NCI-H1092 (cell line): ENCODE measurements at places on chromosomes 4 and X.

DNA sequence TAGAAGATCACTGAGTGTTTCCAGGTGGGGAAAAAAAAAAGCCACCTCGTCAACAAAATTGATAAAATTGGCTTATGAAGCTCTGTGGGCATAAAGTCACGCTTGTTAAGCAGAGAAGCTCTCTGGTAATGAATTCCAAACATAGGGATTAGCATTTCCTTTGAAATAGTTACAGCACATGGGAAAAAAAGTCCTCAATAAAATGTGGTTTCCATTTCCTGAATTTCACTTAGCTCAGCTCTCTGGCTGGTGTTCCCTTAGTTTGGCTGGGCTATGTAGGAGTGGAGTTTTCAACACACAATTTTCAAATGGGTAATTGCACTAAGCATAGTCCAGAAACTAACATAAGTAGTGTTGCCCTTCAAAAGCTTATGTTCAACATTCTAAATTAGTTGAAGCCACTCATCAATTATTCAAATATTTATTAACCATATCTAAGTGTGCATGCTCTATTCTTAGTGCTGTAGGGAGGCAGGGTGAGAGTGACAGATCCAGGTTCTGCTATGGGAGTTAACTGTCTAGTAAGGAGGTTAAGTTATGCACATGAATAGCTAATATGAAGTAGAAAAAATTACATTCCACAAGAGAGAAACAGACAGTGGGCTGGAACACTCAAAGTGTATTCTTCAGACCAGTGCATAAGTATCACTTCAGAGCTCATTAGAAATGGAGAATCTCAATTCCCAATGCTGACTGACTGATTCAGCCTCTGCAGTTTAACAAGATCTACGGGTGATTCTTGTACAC, 445.7 kb downstream of the SMARCA1 start:
- DNase-seq, result no peak

GRCh38 chr4:145148980-145149379, 31.4 kb downstream of the OTUD4 start:
- no peak for DNase-seq

DNA sequence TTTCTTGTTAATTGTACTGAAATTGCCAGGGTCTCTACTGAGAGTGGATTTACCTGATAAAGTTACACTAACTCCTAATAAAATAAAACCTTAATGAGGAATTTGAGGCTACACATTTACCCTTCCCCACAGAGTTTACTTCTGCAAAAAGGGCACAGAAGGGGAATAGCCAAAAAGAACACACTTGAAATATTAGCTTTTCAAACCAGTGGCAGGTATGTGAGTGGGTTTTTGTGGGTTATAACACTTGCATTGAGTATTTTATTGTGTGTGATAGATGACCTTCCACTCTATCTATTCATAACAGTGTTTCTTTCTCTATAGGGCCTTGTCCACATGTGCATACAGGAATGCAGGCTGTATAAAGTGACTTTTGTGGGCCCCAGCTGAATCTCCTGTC, 5.0 kb upstream of the GPR174 start:
- no peak for DNase-seq

GRCh38 chr4:69832326-69833030, 27.5 kb downstream of the SULT1E1 start:
- no peak for DNase-seq

GRCh38 chr4:102139932-102140331, 205.3 kb downstream of the SLC39A8 start:
- DNase-seq, result no peak

DNA sequence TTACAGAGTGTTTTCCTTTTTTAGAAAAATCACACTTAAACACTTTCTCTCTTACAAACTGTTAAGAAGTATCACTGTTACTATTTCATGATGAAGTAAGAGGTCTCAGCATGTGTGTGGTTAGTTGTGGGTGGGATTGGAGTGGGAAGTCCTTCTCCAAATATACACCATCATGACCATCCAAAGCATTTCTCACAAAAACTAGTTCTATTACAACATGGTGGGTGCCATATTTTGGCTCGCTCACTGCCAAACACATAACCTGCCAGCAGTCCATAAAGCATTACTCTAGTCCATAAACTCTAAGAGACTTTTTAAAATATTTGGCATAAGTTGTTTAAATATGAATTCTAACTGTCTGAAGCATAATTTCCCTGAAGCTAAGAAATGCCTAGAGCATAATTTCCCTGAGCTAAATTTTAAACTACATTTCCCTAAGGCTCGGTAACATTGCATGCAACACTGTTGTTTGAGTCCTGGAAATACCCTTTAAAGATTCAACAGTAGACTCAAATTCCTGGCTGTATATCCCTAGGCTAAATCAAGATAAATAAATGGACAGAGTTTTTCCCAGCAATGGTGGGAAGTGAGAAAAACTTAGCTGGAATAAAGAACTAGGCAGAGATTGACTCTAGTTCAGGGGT, 415.0 kb upstream of the INTU start:
- no peak for DNase-seq

DNA sequence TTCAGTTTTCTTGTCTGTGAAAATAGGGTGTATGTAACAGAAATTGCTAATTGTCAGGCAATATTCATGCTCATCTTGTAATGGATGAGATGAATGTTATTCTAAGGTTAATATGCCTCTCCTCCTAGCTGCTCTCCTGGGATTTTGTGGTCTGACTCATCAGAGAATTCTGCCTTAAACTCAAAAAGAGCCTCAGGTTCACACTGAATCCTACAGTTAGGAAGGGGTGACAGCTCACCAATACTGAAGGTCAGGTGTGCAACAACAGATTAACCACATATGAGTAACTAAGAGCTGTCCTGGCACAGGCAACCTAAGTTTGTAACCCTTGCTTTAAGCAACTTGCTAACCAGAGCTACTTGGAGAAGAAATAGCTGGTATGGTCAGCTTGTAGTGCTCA, 197.7 kb downstream of the SPATA18 start:
- DNase-seq, result no peak

GRCh38 chr4:74969507-74970474, 36.9 kb downstream of the PARM1 start:
- DNase-seq, result no peak

- DNase-seq, result no peak
These were observed 48.9 kb downstream of the ING2 start for GRCh38 chr4:183553601-183554345.

GRCh38 chr4:8872402-8873291, 1.0 kb upstream of the HMX1 start:
- no peak for DNase-seq

- DNase-seq, result no peak
These were observed 81.4 kb upstream of the TRIM2 start for GRCh38 chr4:153122855-153123254.

DNA sequence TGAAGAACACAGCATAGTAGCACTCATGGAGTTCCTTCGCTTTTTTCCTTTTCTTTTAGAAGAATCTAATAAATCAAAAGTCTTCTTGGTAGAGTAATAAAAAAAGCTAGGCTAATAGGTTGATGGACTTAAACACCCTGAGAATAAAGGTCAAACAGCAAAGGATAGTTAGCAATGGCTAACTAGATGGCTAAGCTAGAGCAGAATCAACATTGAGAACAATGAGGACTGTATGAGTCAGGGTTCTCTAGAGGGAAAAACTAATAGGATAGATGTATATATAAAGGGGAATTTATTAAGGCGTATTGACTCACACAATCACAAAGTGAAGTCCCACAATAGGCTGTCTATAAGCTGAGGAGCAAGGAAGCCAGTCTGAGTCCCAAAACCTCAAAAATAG, 550.9 kb downstream of the GLUD2 start:
- no peak for DNase-seq

DNA sequence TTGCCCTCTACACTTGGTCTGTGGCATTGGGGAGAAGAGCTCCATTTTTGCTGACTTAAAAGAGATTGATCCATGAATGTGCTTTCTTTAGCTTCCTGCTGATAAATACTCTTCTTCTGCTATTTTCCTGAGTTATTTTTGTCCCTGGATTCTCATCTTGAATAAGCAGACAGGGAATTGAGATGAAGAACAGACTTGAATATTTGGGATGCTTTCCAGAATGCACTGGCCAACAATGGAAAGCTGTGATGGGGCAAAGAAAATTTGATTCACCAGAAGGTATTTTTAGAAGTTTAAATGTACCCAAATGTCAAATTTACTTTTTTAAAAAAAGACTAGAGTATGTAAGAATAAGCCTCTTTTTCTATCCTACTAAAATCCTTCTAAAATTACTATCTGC, 309.9 kb upstream of the PPP1R2C start:
- no peak for DNase-seq

DNA sequence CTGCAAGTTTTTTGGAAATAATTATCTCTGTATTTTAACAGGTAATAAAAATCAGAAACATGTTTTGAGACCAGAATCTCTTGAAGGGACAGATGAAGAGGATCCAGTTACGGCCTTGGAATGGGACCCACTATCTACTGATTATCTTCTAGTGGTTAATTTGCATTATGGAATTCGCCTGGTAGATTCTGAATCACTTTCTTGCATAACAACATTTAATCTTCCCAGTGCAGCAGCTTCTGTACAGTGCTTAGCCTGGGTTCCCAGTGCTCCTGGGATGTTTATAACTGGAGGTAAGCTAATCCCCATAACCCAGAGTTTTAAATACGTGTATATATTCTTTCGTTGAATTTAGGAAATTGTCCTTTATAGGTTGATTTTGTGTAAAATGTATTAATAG, 59.4 kb downstream of the WDR17 start:
- no peak for DNase-seq
